ENCODE measurements at places on chromosomes 11 and 22.

DNA sequence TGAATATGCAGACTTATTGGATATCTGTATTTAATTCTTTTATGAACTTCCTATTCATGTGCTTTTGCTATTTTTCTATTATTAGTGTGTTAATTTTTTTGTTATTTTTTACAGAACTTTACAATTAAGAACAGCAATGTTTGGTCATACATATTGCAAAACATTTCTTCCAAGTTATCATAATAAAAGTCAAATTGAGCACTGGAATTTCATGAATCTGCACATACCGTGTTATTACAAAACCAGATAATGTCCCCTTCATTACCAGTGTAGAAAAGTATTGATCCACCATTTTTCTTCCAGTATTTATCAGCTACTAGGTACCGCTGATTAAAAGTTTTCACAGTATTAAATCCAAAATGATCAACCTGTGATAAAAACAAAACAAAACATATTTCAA, 40.5 kb downstream of the PRCP start:
- no peak for DNase-seq

DNA sequence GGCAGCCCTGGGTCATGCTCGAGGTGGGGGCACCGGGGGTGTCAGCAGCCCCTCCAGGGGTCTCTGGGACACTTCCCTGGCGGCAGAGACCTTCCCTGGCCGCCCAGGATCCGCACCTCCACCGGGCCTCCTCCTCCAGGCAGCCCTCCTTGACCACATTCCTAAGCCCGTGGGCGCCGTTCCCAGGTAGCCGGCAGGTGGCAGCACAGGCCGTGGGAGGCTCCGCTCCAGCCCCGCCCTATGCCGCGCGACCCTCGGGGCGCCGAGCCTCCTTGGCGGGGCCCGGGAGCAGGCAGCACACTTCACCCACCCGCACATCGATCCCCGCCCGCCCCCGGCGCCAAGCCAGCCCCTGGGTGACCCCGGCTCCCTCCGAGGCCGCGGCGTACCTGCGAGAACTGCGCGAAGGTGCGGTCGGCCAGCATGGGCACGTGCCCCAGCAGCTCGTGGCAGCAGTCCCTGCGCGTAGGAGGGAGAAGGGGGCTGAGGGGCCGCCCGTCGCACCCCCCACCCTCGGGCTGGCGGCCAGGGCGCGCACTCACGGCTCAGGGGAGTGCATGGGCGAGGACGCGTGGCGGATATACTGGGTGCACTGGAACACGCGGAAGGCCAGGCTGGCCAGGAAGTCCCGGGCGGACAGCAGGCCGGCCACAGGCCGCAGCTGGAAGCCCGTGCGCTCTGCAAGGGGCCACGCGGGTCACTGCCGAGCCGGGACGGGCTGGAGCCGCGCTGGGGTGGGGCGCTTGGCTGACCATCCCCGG, 5.3 kb upstream of the INS start:
- peak; percentile 28 for DNase-seq

- DNase-seq: no peak
These were observed 5.3 kb downstream of the CD44 start for GRCh38 chr11:35144136-35144741.

- DNase-seq: peak; percentile 55
These were observed 60.8 kb upstream of the CCDC179 start for GRCh38 chr11:22920939-22921565.

DNA sequence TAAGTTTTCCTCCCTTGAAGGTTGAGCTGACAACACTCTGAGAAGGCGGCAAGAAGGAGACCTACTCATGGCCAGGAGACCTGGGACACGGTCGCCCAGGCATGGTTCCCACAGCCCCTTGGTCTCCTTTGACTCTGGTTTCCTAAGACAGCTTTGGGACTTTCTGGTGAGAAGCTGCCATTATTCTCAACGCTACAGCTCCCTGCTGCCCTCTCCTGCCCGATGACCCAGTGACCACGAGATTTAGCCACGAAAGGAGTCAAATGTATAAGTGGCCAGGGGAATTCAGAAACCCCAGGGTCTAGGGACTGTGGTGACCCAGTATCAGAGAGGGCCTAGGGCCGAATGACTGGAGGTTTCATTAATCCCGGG, 699 bp upstream of the SDF2L1 start:
- peak; percentile 7 for DNase-seq

DNA sequence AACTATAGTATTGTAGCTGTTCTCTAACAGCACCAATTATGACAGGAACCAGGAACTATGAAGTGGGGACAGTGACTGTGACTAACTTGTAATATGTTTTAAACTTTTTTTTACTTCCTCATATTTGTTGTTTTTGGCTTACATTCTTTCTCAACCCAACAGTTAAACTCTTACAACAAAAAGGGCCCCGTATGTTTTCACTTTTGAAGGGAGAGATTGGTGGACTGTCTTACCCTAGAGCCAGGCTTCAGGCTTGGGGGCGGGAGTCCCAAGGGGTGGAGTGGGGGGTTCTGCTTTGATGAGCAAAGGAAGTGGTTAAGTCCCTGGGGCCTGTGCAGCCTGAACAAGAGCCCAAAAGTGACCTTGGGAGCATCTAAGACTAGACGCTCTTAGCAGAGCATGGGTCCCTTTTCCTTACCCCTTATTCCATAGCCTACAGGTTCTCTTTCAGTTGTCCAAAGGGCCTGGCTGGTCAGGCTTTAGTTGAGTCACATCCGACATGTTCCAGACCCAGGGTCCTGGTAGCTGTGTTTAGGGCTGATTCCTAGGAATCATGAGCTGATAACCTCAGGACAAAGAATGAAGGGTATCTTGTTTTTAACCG, 38.8 kb downstream of the STIM1 start:
- DNase-seq: no peak

GRCh38 chr11:125448136-125448535, 47.9 kb downstream of the FEZ1 start:
- DNase-seq: no peak

DNA sequence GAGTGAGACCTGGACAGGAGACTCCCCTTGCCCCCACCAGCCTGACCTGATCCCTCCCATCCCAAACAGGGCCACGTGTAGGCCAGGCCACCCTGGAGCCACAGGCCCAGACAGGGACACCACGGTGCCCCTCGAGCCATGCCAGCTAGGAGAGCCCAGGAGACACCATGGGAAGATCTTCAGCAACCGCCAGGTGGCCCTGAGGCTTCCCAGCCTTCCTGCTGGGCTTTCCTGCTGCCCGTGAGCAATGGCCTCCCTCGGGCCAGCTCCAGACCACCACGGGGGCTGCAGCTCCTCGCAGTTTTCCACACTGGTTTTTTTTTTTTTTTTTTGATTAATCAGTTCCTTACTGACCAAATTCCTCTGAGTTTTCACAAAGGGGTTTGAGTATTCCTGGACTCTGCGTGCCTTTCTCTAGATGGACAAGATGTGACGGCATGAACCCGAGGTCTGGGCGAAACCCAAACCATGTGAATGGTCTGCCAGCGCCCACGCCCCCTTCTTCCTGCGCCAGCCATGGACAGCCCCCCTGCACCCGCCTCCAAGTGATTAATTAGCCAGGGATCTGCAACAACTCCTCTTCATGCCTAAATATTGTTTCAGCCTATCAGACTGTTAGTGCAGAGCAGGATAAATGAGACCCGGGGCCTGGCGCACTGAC, 40.9 kb downstream of the TBX1 start:
- DNase-seq: no peak

DNA sequence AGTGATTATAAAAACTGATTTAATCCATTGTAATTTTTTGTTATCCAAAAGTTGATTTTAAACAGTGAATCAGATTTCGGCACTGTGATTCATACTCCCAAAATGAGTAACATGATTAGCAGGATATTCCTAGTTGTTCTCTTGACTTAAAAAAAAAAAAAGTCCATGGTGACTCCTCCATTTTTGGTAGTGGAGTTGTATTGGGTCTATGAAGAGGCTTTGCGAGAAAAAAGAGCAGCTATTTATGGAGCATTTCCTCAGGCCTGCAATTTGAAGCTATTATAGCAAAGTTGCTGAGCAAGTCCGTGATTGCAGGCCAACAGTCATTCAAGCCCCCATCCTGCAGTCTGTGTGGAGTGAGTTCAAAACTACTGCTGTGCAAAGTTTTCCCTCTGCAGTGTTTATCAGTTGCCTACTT, 28.8 kb downstream of the YAP1 start:
- DNase-seq: no peak

- DNase-seq: no peak
These were observed 153.6 kb downstream of the SNX19 start for GRCh38 chr11:130762638-130763037.

GRCh38 chr22:36870250-36870649, 9.4 kb downstream of the NCF4 start:
- DNase-seq: no peak

DNA sequence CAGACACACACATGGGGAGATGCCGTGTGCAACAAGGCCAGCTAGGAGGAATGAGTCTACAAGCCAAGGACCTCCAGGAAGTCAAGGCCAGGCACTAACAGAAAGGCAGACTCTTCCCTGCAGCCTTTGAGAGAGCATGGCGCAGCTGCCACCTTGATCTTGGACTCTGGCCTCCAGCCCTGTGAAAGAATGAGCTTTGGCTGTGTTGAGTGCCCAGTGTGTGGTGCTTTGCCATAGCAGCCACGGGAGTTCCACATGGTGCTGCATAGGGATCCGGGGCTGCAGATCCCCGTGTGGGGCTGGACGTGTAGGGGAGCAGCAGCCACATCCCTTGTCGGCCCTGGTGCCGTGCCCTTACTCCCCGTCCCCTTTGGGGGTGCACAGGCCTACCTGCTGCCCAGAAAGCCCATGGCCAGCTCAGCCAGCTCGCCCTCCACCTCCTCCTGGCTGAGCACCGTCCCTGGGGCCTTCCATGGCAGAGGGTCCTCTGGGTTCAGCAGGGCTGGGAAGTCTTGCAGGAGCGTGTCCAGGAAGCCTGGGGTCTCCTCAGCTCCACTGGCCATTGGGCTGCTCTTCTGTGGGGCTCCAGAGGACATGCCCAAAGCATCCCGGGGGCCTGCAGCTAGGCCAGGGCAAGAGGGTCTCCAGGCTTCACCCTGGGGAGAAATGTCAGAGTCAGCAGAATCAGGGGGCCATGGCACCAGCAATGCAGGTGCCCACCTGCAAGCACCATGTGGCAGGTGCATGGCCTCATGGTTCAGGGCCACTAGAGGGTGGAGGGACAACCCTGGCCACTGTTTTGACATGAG, 7.0 kb downstream of the PPM1F start:
- no peak for DNase-seq

- DNase-seq: no peak
These were observed 4.6 kb downstream of the HYLS1 start for GRCh38 chr11:125892071-125892470.

- DNase-seq: no peak
These were observed 2284.5 kb downstream of the LRRC4C start for GRCh38 chr11:39174965-39175364.

DNA sequence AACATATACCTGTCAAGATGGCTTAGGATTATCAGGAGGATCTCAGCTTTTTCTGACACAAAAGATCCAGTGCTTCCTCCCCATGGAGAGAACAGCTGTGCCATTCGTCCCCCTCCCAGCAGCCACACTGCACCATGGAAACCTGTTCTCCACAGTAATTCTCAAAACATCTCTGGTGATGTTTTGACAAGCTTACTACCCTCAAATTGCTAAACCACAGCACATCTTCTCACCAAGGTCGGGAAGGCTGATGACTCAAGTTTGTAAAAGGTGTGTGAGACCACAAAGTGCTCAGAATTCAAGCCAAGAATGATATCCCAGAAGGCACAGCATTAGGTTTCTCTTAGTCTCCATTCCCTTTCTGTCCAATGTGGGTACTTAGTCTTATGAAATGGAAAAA, 3.9 kb upstream of the RAB38 start:
- no peak for DNase-seq
